ENCODE measurements at places on chromosomes 5 and 9.

DNA sequence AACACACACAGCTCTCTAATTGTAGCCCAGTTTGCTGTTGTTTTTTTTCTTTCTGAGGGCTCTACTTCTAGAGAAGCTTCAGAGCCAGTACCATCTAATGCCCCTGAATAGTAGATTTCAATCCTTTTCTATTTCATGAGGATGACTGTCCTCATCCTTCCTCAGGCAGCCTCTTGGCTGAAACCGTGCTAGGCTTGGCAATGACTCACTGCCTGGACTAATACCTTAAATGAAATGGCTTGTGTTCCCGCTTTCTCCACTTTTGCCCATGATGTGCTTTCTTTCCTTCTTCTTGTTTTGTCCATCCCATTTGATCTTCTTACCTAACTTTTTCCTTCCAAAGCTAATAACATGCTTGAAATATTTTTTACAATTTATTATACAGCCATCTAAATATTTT lies 80.1 kb downstream of the ITGA1 start:
- no peak for DNase-seq

GRCh38 chr5:115116001-115116400 lies 53.7 kb downstream of the TRIM36 start:
- no peak for DNase-seq

DNA sequence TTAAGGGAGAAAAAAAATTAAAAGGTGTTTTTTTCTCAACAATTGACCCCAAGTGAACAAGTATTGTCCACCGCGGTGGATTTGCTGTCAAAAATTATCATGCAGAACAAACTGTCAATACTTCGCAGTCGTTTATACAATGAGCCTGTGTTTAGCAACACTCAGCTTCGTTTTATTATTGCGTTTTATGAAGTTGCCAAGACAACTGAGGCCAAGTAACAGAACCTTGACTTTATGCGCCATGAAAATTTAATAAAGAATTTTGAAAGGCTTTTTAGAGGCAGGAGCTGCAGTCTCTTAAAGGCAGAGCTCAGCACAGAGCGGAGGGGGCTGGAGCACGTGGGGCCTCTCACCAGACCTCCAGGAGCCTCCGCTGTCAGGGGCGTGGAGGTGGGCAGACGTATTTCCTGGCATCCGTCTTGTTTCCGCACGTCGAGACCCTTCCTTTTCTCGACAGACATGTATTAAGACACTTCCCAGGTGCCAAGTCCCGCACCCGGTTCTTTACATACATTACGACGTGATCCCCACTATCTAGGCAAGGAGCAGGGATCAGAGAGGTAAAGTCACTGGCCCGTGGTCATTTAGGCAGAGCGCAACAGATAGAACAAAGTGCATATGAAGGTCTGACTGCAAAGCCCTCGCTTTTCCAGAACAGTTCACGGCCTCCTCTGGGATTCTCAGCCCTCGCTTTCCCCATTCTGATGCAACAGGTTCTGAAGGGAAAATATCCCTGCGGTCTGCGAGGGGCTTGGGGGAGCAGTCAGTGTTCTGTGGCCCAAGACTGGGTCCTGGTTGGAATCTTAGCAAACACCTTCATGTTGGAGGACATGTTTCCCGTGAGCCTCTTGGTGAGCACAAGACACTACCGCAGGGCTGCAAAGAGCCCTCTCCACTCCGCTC lies 164.4 kb downstream of the DAB2IP start:
- no peak for DNase-seq

DNA sequence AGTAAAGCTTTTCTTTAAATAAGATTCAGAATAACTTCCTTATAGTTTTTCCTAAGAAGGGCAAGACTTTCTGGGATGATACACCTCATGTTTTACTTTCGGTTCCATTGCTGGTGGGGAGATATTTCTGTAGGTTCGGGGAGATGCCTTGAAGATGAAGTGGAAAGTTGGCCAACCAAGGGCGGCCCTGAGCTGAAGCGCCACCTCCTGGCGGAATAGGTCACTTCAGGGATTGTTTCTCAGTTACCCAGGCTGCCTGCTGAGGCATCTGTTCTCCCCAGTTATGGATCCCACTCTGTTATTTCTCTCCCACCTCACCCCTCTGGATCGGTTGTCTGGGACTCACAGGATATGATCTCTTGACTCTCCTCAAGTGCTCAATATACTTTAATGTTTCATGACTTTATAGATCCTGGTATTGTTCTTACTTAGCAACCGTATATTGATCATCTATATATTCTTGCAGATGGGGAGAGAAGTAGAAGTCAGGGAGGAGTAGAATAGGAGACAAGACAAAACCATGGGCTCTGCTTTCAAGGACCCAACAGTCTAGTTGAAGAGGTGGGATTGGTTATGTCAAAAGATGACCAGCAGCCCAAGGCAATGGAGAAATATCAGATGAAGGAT lies 23.4 kb downstream of the MEGF10 start:
- DNase-seq = peak; percentile 69

GRCh38 chr5:142323480-142324135 lies 1.2 kb downstream of the SPRY4 start:
- DNase-seq = no peak

- DNase-seq = no peak
These were observed 15.8 kb downstream of the ADAMTS13 start for GRCh38 chr9:133437753-133438531.

- DNase-seq = no peak
These were observed 367.1 kb upstream of the MPDZ start for GRCh38 chr9:13646500-13647021.

DNA sequence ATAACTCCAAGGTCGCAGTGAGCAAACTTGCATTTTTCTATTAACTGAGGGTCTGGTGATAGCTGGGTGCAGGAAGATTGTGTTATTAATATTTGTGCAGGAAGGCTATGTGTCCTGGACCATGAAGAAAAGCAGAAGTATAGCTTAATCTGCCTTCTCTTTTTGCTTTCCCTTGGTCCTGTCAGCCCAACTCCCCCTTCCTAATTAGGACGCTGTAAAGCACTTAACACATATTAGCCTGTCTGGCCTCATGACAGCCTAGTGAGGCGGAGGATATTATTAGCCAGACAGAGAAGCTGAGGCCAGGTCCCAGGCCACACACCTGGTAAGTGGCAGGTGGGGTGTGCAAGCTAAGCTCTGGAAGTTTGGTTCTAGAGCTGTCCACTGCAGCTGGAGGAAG lies 29.5 kb downstream of the SLC46A2 start:
- DNase-seq = no peak

- DNase-seq = no peak
These were observed 51.1 kb downstream of the MAMDC2 start for GRCh38 chr9:70094747-70095146.

GRCh38 chr9:105679257-105680022 lies 14.9 kb upstream of the TMEM38B start:
- no peak for DNase-seq

DNA sequence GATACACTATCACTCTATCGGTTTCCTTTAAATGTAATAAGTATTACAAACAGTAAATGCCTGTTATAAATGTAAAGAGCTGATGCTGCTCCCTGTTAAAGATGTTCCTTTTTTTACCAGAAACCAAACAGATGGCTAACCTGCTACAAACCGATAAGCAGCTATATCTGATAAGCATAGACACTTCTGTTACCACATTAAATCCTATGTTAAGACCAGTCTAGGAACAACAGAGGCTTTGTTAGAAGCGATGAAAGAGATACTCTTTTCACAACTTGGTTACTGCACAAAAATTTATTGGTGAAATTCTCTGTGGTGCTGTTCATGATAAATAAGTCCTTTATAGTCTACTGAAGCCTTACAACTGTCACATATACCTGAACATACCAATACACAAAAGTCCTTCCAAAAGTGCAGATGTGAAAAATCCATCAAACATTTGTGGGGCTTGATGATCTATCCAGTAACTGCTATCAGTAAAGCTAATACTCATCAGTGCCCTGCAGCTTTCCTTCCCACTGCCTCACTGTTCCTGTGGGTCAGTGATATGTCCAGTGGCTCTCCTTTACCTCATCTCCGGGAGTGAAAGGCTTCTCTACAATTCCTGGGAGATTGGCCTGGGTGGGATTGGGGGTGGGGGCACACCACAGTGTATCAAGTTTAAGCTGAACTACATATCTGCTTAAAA lies 25.8 kb upstream of the PRXL2C start:
- no peak for DNase-seq

- DNase-seq = peak; percentile 48
These were observed 1.0 kb downstream of the ADAMTS19 start for GRCh38 chr5:129460936-129461710.

GRCh38 chr9:98132806-98133631 lies 14.0 kb upstream of the TRIM14 start:
- no peak for DNase-seq

GRCh38 chr5:135996611-135997010 lies 32.2 kb upstream of the TGFBI start:
- no peak for DNase-seq

GRCh38 chr9:98807070-98807813 lies at the start of gene GALNT12:
TSS of gene GALNT12 (plus strand) at chr9:98807670. CDS start at chr9:98807699, 29 bp downstream.
- DNase-seq = peak; percentile 81

- no peak for DNase-seq
These were observed 49.0 kb downstream of the OLFM1 start for GRCh38 chr9:135136481-135136880.

DNA sequence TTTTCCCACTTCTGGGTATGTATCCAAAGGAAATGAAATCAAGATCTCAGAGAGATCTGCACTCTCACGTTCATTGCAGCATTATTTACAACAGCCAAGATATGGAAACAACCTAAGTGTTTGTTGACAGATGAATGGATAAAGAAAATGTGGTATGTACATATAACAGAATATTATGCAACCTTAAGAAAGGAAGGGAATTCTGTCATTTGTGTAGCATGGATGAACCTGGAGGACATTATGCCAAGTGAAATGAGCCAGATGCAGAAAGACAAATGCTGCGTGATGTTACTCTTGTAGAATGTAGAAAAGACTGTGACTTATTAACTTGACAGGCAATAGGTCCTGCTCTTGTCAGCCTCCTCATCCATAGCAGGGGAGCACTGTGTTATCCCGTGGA lies 31.4 kb downstream of the PPARGC1B start:
- no peak for DNase-seq
